ENCODE measurements at places on chromosomes 4 and X.
A peak's percentile ranks its signal among the peaks of the same experiment; 100 is the strongest.

DNA sequence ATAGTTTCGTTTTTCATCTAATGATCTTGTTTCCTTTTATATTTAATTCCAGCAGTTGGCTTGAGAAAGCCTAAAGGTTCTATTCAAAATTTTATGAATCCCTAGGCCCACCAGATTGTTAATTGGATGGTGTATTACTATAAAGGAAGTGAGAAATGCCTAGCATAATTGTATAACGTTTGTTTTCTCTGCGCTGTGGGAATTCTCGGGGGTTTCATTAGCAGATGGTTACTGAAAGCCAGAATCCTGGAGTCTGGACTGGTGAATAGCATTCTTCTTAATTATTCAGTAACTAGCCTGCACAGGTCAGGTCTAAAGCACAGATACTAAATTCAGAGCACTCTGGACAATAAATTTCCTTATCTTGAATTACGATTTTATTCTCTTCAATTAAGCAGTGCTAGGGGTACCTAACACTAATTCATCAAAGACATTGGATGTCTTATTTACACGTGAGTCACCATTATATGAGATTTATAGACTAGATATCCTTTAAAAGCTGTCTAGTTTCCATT is 459.4 kb downstream of the DTHD1 start:
- no peak for DNase-seq

DNA sequence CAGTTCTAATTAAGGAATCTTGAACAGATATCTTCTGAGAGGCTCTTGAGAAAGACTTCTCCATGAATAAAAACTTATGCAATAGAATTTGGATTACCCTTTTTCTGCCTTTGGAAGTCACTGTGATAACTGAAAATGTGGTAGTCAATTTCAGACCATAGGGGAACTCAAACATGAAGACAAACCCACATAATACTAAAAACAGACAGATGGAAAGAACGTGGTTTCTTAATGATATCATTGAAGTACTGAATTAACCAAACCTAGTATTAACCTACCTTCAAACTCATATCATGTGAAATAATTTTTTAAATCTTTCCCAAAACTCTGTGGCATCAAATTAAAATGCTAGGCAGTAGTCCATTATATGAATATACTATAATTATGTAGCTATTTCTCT is 153.5 kb downstream of the CAMK2D start:
- DNase-seq, result no peak

GRCh38 chrX:120308558-120308957 is 2.7 kb downstream of the TMEM255A start:
- DNase-seq, result no peak

DNA sequence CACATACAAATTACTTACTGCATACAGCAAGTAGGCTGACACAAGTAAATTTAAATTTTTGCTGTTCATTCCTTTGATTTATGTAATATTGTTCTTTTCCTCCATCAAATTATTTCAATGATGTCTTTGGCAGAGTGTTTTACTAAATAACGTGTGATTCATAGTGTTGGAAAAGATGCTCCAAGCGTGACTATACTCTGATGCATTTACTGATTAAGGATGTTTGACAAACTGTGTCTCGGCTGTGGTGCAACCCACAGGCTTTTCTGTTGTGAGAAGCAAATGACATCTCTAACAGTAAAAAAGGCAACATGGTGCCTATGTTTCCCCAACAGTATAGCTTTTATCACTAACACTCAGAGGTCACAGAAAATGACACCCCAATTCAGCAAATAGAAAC is 540.9 kb downstream of the PPP4R3C start:
- DNase-seq, result no peak

- peak; percentile 59 for DNase-seq
Observed at GRCh38 chr4:89657931-89658700, 178.8 kb downstream of the SNCA start.

- DNase-seq, result no peak
Observed at GRCh38 chrX:21373637-21374162, 518 bp upstream of the CNKSR2 start.

DNA sequence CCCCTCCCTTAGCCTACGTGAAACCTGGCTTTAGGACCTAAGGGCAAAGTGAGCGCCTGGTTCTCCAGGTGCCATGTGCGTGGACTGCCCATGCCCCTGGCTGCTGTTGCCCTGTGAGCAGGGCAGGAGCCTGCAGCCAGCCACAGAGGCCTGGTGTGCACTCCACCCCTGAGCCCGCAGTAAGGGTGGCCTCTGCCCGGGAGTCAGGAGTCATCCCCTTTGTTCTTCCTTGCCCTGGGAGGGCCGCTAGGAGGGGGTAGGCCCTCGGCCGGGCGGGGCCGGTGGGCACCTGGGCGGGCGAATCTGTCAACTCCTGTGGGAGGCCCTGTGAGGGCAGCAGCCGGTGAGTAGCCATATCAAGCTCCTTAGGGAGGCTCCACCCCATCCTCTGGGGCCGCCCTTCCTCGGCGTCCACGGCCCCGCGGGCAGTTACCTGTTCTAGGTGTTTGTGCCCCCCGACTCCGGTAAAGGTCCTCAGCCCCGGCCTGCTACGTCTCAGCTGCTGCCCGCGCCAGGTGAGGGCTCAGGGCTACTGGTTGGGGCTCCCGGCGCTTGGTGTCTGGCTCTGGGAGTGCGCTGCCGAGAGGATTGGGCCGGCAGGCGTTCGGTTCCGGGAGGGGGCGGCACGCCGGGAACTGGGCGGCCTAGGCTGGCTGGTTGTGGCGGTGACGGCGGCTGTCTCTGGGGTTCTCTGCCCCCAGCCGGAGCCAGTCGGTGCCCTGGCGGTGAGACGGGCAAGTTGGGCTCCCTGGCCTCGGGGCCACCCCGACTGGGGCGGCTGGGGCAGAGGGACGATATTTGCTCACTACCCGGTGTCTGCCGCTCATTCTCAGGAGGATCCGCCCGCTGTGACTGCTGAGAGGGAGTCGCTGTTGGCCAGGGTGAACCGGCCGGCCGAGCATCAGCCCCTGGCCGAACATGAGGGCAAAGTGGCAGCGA is 1060.2 kb downstream of the TECRL start:
- DNase-seq, result no peak

DNA sequence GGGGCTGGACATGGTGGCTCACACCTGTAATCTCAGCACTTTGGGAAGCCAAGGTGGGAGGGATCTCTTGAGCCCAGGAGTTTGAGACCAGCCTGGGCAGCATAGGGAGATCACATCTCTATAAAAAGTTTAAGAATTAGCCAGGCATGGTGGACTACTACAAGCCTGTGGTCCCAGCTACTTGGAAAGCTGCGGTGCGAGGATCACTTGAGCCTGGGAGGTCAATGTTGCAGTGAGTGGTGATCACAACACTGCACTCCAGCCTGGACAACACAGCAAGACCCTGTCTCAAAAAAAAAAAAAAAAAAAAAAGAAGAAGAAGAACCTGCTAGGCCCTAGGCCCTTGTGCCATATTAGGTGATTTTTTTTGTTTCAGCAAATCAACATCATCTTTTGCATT is 12.2 kb downstream of the SRD5A3 start:
- DNase-seq, result no peak

- DNase-seq, result no peak
Observed at GRCh38 chrX:115341421-115341820, 51.9 kb downstream of the LUZP4 start.

- peak; percentile 92 for DNase-seq
Observed at GRCh38 chr4:40055511-40055862, 1.2 kb upstream of the N4BP2 start.

DNA sequence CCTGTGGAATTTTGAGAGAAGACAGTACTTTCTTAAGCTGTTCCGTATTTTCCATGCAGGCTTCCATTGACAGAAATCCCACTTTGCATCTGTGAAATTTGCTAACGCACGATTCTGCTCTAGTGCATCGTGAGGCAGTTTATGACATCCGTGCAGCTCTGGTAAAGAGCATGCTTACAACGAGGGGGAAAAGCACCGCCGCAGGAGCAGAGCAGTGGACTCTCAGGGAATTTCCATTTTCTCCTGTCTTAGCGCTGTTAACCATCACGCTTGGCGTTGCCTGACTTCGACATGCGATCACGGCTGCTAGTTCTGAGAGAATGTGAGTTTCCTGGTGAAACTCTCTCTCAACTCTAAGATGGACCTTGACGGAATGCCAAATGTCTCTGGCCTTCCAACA is 43.9 kb downstream of the DCTD start:
- DNase-seq, result no peak

- no peak for DNase-seq
Observed at GRCh38 chr4:64682946-64683345, 273.7 kb upstream of the TECRL start.

DNA sequence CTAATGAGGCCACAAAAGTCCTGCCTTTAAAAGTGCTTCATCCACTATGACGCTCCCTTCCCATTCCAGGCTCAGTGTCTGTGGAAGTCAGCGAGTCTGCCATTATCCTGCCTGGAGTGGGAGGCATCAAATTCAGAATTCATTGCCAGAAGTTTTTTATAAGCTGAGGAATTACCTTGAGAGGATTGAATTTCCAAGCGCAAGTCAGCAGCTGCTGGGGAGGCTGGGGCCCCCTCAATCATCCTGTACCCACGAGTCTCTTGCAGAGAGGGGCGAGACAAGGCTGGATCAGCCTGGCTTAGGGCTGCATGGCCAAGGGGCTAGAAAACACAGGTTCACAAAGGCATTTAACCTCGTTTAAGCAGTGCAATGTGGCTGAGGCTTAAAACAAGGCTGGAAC is 170.5 kb upstream of the NOCT start:
- no peak for DNase-seq

- no peak for DNase-seq
Observed at GRCh38 chr4:164408831-164409230, 345.1 kb upstream of the SMIM31 start.

DNA sequence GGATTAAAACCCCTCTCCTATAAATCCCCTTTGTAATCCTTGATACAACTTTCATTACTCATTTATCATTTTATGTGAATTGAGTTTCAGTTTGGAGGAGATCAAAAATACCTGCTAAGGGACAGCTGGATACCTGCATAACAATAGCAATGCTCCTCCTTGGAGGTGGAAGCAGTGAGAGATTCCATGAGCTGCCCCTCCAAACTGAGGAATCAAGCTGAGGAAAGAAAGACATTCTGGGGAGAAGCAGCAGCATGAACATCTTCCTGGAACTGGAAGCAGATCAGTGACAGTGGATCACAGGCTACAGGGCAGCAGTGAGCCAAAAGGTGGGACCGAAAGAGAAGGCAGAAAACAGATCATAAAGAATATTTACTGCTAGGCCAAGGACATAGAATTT is 199.8 kb upstream of the CNKSR2 start:
- no peak for DNase-seq

DNA sequence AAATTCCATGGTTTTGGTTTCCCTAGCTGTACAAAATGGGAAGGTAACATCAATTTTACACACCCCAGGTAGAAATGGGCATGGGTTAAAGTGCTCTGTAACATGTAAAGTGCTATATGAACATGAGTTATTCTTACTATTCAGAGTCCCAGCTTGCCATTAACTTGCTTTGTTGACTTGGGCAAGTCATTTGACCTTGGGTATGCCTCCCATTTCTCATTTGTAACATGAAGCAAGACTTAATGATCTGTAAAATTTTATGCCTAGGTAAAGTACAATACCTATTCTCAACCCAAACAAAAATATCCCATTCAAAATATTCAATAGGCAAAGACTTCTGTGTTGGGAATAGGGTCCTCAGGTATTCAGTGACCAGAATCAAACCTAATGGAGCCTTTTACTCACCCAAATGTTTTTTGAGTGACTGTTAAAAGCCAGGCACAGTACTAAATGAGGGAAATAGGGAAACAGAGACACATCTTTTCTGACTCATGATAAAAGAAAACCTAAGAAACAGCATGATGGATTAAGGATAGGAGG is 126.6 kb downstream of the SH3RF1 start:
- no peak for DNase-seq

DNA sequence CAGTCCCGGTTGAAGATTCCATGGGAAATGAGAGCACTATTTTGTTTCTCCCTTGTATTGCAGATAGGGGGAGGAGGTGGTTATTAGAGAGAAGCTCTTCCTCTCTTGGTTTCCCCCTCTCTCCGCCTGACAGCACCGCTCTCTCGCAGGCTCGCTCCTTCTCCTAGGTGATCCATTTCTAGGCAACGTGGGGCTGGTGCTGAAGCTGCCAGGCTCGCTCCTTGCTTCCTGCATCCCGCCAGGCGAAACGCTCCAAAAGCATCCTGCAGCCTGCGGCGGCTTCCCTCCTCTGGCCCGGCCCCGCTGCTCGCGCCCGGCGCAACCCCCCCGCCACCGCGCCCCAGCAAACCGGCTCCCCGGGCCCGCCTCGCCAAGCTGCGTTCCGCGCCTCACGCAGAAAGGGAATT is at the start of gene GRID2:
Gene GRID2, plus strand, starts transcription at position 346 of the 407 bp plus-strand sequence.
- no peak for DNase-seq

- DNase-seq, result no peak
Observed at GRCh38 chr4:5611750-5612149, 96.6 kb downstream of the EVC2 start.

- no peak for DNase-seq
Observed at GRCh38 chrX:132059973-132060540, 37.0 kb downstream of the STK26 start.

DNA sequence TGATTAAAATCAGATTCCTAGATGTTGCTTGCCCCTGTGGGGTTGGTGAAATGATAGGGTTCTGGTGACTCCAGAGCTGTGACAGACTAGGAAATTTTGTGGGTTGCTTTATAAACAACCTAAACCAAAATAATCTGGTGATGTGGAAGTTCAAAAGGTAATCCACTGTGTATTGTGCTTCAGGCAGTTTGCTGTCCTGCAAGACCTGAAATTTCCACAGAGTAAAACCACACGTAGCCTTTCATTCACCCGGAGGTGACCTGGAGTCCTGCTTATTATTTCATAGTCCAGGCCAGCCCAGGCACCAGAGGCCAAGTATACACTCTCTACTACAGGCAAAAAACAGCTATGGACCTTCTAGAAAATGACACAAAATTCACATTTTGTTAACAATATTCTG is 114.6 kb upstream of the CBR4 start:
- no peak for DNase-seq

- DNase-seq, result no peak
Observed at GRCh38 chr4:23839279-23839678, 50.6 kb downstream of the PPARGC1A start.

- DNase-seq, result no peak
Observed at GRCh38 chrX:79176028-79176427, 31.5 kb downstream of the GPR174 start.

- DNase-seq, result no peak
Observed at GRCh38 chr4:48035952-48036351, 19.4 kb downstream of the NIPAL1 start.

GRCh38 chrX:3403748-3404147 is 57.3 kb upstream of the MXRA5 start:
- DNase-seq, result no peak
